ENCODE measurements at places on chromosomes 6 and 20. TPM values are rescaled to one million over a fixed set of nuclear protein-coding genes. Genes with fewer than 3 reads are reported as not detected.

GRCh38 chr20:62707921-62708521 is 615 bp upstream of the NTSR1 start:
- H3K27me3 ChIP-seq: peaks cover 81% of the 10 kb centered on the region
- H3K4me3 ChIP-seq: no peak overlapping the region
- DNase-seq: no peak

DNA sequence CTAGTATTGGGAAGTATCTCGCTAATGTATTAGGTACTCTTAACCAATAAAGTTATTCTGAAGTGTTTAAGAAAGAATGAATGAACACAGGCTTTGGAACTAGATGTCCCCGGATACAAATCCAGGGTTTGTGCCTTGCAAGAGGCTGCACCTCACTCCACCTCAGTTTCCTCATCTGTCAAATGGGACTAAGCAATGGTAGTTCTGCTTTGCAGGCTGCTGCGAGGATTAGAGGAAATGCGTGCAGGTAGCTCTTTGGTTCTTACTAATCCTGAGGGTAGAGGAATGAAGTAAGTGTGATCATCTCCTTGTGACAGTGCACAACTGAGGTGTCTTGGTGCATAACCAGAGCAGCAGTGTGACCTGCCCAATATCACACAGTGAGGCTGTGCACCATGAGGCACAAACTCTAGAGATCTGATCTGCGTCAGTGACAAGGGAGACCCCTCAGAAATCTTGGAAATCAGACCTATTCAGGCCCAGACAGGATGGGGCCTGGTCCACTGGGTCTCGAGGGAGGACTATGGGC is 26.7 kb downstream of the ADA start:
- H3K4me1 ChIP-seq: peaks cover 6% of the 10 kb centered on the region
- H3K36me3 ChIP-seq: peaks cover 90% of the 10 kb centered on the region
- no peak overlapping the region for H3K27ac ChIP-seq

DNA sequence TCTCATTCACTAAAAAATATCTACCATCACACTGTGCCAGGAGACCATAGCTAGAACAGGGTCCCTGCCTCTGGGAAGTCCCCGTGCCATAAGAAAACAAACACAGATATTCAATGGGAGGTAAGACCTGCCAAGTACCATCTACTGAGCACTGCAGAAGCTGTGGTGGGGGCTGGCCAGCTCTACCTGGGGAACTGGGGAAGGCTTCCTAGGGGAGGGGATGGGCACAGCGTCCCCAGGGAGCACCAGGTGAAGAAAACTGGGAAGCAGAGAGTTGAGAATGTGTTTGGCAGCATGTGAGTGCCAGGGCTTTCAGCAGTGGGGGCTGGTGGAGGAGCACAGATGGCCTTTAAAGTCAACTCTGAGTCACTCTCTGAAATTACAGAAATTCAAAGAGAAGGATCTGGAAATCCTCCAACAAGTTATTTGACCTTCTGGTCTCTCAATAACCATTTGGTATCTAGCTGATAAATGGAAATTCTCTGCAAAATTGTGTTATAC is 85.2 kb downstream of the SHLD1 start:
- H3K27ac ChIP-seq: no peak overlapping the region
- peaks cover 8% of the 10 kb centered on the region for H3K4me1 ChIP-seq
- no peaks in the 10 kb centered on the region for H3K36me3 ChIP-seq
- H3K27me3 ChIP-seq: no peaks in the 10 kb centered on the region
- DNase-seq: no peak

DNA sequence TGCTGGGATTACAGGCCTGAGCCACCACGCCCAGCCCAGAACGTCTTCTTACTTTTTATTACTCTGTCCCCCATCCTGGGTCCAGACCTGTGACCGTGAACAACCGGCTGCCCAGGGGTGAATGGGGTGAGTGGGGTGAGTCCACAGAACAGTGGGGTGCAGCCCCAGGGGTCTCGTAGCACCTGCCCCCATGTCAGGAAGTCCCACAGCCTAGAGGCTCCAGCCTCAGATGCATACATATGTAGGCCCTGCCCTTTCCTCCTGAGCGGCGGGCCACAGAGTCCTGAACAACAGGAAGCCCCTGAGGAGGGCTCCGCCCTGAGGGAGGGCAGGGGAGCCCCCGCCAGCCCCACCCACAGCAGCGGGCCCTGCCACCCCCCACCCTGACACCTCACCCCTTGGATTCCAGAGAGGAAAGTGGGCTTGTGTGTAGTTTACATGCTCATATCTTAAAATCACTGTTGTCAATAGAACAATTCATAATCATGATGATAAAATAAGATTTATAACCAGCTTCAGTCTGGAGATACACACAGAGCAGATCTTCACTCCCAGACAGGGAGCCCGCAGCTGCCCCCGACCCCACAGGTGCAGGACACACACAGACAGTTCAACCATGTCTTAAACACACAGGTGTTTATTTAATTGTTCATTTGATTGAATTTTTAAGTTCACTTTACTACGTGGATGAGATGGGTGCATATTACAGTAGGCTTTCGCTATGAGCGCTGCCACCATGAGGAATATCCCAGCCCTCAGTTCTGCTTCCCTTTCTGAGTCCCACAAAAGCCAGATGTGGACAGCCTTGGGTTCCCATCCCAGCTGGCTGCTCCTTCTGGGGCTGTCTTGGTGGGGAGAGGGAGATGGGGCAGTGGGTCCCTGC is 12.4 kb upstream of the GMEB2 start:
- no peaks in the 10 kb centered on the region for H3K27me3 ChIP-seq
- peak overlapping the region; percentile 84 for H3K27ac ChIP-seq
- H3K36me3 ChIP-seq: no peaks in the 10 kb centered on the region
- DNase-seq: peak; percentile 43
- H3K4me1 ChIP-seq: peaks cover 20% of the 10 kb centered on the region
- H3K4me3 ChIP-seq: peak overlapping the region; percentile 63

GRCh38 chr6:42260972-42261371 is 43.3 kb upstream of the MRPS10 start:
- H3K27ac ChIP-seq: peak overlapping the region; percentile 25
- peaks cover 39% of the 10 kb centered on the region for H3K36me3 ChIP-seq

- H3K27me3 ChIP-seq: no peaks in the 10 kb centered on the region
- H3K4me1 ChIP-seq: no peaks in the 10 kb centered on the region
- no peak for DNase-seq
- H3K27ac ChIP-seq: no peak overlapping the region
- no peaks in the 10 kb centered on the region for H3K36me3 ChIP-seq
- H3K4me3 ChIP-seq: no peak overlapping the region
These were observed 140.0 kb downstream of the TBC1D7 start for GRCh38 chr6:13188306-13188705.

DNA sequence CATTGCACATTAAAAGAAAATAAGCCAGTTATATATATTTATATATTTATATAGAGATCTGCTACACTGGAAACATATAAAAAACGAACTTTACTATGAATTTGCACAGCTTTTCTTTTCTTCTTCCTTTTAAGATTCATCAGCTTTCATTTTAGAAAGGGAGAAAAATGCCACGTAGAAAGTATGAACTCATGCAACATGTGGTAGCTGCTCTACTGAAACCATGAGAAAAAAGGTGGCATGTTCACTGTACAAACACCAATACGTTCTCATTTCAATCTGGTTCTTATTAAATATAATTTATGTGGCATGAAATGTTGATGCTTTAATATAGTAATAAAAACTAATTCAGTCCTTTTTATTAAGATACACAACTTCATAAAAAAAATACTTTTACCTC is 68.8 kb upstream of the THEMIS start:
- no peak for DNase-seq
- H3K4me1 ChIP-seq: no peaks in the 10 kb centered on the region
- H3K36me3 ChIP-seq: peaks cover 57% of the 10 kb centered on the region
- no peak overlapping the region for H3K4me3 ChIP-seq
- H3K27ac ChIP-seq: no peak overlapping the region

DNA sequence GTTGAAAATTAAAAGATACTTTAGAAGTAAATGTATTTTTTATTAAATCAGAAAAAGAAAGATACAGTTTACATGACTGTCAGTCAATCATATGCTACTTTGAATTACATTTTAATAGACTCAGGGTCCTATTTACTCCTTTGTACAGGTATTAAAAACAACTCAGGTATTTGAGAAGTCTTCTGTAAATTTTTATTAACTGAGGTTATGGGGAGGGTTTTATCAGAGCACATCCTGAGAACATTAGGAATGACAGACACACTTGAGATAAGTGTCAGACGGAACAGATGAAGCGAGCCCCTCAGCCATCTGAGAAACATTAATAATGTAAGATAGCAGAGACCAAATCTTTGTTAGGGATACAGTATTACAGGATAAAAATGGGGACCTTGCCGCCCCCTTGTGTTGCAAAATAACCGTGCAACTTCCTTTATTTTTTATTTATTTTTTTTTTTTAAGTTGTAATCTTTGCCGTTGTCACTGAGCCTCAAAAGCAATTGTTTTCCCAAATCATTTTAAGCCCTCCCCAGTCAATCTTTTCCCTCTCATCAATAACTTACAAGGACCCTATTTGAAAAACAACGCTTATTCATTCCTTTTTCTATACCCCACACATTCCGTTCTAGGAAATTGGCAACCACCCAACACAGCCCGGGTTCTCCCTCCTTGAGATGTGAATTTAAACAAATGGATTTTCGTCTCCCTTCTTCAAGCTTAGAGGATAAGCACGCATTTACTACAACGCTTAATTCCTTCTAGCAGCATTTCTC is 126.7 kb downstream of the BCAS1 start:
- no peak for DNase-seq
- no peaks in the 10 kb centered on the region for H3K36me3 ChIP-seq
- H3K27me3 ChIP-seq: no peaks in the 10 kb centered on the region
- H3K27ac ChIP-seq: no peak overlapping the region
- peaks cover 13% of the 10 kb centered on the region for H3K4me1 ChIP-seq

GRCh38 chr6:136083540-136083939 is 166.6 kb downstream of the MTFR2 start:
- H3K27ac ChIP-seq: no peak overlapping the region
- no peaks in the 10 kb centered on the region for H3K36me3 ChIP-seq
- no peaks in the 10 kb centered on the region for H3K27me3 ChIP-seq

DNA sequence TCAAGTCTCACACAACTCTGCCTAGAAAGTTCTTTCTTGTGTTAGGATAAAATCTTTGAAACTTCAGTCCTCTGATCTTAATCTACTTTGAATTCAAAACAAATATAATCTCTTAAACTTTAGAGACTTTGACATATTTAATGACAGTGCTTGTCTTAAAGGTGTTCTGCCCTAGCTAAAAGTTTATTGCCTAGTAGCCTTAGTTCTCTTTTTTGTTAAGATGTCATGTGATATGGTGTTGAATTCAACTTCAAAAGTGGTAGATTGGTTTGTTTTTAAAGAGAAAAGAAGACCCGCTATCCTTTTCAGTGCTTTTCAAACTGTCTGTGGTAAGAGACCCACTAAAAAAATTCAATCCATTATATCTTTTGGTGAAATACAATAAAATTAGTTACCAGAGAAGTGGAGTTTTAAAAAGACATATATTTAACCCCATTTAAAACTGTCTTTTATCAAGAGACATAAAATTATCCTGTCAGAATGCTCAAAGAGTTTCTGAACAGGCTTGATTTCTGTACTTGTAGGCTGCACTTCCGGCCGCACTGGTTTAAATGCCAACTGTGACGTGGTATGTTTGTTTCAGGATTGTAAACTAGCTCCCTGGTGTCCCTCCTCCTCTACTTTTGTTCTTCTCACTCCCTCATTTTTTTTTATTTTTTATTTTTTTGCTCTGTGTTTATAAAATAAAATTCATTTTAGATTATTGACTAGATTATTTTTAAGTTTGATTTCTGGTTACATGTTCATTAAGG is 76.5 kb downstream of the QKI start:
- H3K27ac ChIP-seq: peak overlapping the region; percentile 70
- H3K27me3 ChIP-seq: no peaks in the 10 kb centered on the region
- H3K36me3 ChIP-seq: no peaks in the 10 kb centered on the region
- H3K4me3 ChIP-seq: no peak overlapping the region
- peak; percentile 88 for DNase-seq

- no peaks in the 10 kb centered on the region for H3K4me1 ChIP-seq
- no peaks in the 10 kb centered on the region for H3K36me3 ChIP-seq
- no peak overlapping the region for H3K4me3 ChIP-seq
- H3K27me3 ChIP-seq: no peaks in the 10 kb centered on the region
- no peak for DNase-seq
- no peak overlapping the region for H3K27ac ChIP-seq
These were observed 88.4 kb downstream of the ID4 start for GRCh38 chr6:19925533-19925932.

- H3K4me3 ChIP-seq: no peak overlapping the region
- H3K27ac ChIP-seq: no peak overlapping the region
- no peaks in the 10 kb centered on the region for H3K36me3 ChIP-seq
- no peaks in the 10 kb centered on the region for H3K27me3 ChIP-seq
- no peaks in the 10 kb centered on the region for H3K4me1 ChIP-seq
These were observed 476.2 kb downstream of the ADGRB3 start for GRCh38 chr6:69111301-69111700.

DNA sequence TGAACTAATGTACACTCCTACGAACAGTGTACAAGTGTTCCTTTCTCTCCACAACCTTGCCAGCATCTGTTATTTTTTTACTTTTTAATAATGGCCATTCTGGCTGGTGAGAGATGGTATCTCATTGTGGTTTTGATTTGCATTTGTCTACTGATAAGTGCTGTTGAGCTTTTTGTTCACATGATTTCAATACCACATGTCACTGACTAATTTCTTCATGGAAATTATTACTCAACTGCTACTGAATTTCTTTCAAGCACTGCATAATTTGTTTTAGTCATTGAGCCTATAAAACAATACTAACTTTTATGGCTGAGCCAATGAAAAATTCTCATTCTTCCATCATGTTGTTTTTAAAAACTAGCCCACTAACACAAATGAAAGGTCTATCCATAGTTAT is 115.4 kb downstream of the FRK start:
- no peaks in the 10 kb centered on the region for H3K4me1 ChIP-seq
- DNase-seq: no peak
- H3K36me3 ChIP-seq: peaks cover 19% of the 10 kb centered on the region

- no peak overlapping the region for H3K27ac ChIP-seq
- no peaks in the 10 kb centered on the region for H3K27me3 ChIP-seq
- no peak for DNase-seq
- no peaks in the 10 kb centered on the region for H3K36me3 ChIP-seq
These were observed 5.4 kb downstream of the DNMT3B start for GRCh38 chr20:32767418-32768198.

Gene PTK7
- 12.1 TPM for polyA plus RNA-seq

Gene TMEM74B
- polyA plus RNA-seq: 3.2 TPM

Gene ZNF341
- polyA plus RNA-seq: 2.4 TPM

Gene IL17A
- not detected for polyA plus RNA-seq

Gene COL10A1
- not detected for polyA plus RNA-seq

Gene TPBG
- polyA plus RNA-seq: 21.2 TPM
